Stimulated activated CD4-positive, alpha-beta T cell treated with anti-CD3 and anti-CD28 coated beads, Interleukin-1b, Interleukin-23, amount 100 ng/mL, for 4 hours (primary cell): ENCODE measurements at places on chromosomes 12 and 14.

DNA sequence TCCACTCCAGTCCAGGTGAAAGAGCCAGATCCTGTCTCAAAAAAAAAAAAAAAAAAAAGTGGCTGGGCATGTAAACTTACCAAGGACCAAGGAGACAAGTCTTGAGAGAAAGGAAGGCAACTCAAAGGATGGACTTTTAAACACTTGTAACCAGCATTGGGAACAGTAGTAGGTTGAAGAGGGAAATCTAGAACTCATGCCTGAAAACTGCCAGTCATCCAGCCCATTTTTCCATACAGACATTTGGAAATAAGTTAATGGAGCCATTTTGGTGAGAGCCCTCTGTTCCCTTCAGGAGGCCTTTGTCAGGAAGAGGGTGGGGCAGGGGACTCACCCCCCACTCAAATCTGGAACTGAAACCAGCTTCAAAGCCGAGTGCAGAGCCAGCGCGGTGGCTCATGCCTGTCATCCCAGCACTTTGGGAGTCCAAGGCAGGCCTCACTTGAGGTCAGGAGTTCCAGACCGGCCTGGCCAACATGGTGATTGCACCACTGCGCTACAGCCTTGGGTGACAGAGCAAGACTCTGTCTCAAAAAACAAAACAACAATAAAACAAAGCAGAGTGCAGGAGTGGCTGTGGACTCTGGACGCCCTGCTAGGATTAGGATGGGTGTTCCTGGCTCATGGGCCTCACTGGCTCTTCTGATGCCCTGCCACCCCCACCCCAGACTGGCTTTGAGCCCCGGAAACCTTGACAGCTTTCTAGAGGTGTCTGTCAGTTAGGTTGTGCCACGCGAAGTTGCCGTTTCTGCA is 1.6 kb upstream of the MLXIP start:
- DNase-seq = no peak

DNA sequence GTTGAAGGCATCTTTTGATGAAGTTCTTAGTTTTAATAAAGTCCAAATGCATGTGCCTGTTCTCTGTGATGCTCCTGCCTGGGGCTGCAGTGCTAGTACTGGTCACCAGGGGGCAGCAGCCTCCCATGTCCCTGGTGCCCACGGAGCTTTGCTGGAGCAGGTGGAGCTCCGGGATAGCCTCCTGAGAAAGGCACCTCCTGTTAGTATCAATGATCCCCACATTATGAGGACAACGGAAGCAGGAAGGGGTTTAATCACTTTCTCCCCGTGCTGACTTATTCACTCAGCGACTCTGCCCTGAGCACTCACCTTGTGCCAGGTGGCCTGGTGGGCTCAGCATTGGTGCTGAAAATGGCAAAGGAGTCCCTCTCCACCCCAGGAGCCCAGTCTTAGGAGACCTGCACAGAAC is 123.0 kb upstream of the PZP start:
- peak; percentile 51 for DNase-seq

DNA sequence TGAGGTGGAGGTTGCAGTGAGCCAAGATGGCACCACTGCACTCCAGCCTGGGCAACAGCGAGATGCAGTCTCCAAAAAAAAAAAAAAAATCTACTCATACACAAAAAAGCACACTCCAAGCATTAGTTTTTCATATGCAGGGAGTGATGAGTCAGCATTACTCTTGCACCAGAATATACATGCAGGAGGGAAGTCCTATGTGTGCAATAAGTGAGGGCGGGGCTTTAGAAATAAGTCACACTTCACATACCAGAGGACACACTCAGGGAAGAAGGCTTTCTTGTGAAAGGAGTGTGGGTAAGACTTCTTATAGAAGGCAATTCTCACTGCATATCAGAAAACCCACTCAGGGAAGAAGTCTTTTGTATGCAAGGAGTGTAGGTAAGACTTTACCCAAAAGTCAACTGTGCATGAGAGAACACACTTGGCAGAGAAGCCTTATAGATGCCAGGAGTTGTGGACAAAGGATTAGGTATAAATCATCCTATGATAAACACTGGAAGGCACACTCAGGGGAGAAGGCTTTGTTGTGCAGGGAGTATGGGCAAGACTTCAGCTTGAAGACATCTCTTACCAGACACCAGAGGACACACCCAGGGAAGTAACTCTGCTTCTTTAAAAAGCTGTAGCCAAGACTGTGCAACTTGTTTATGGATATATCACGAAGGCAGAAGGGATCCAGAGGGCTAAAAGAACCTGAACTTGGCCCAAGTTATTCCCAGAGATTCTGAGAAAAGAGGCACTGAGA is 50.5 kb downstream of the ATF7 start:
- no peak for DNase-seq

DNA sequence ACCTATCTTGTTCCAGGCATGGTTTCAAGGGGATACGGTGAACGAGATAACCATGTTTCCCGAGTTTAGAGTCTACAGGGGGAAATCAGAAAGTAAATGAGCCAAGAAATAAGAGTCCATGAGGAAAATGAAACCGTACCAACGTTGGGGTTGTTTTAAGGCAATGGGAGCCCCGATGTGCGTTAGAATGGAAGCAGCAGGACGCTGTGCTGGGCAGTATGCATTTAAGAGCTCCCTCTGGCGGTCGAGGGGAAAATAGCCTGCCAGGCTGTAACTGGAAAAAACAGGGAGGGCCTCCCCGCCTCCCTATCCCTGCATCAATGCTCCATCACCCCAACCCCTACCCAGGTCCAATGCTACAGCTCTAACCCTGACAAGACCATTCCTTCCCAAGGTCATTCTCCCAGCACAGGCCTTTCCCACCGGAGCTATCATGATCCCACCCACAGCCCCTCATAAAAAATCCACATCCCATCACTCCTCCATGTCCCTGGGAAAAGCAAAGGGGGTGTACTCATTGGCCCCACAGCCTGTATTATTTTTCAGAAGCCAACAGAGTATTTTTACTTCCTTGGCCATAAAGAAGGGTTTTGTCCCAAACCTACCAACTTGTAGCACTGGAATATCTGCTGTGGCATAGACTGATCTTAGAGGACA is 226.3 kb upstream of the NOS1 start:
- peak; percentile 4 for DNase-seq

DNA sequence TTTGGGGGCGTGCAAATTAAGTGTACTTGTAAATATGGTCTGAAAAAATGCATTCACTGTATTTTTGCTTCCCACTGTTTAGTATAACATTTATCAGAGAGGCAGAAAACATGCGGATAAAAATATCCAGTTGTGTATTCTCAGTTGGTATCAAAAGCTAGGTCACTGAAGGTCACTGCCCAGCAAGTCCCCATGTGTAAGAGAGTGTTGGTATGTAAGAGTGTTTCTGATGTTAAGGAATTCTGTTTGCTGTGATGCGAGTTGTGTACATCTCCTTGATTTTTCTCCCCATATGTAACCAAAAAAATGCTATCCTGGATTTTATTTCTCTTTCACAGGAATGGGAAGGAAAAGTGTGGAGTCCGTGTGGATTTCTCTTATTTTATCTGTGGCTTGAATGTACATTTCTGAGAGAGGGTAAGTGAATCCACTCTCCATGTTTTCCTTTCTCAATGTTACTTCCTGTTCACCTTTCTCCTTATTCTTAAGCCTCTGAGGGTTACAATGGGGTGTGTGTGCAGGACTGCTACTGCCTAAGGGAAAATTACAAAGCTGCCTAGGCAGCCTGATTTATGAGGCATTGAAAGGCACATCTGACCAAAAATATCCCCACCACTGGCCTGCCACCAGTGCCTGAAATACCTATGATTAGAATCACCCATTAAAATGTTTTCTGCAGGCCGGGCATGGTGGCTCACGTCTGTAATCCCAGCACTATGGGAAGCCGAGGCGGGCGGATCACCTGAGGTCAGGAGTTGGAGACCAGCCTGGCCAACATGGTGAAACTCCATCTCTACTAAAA is 97.9 kb upstream of the USP44 start:
- DNase-seq = no peak

- no peak for DNase-seq
These were observed 650 bp downstream of the GALC start for GRCh38 chr14:87992346-87992717.

DNA sequence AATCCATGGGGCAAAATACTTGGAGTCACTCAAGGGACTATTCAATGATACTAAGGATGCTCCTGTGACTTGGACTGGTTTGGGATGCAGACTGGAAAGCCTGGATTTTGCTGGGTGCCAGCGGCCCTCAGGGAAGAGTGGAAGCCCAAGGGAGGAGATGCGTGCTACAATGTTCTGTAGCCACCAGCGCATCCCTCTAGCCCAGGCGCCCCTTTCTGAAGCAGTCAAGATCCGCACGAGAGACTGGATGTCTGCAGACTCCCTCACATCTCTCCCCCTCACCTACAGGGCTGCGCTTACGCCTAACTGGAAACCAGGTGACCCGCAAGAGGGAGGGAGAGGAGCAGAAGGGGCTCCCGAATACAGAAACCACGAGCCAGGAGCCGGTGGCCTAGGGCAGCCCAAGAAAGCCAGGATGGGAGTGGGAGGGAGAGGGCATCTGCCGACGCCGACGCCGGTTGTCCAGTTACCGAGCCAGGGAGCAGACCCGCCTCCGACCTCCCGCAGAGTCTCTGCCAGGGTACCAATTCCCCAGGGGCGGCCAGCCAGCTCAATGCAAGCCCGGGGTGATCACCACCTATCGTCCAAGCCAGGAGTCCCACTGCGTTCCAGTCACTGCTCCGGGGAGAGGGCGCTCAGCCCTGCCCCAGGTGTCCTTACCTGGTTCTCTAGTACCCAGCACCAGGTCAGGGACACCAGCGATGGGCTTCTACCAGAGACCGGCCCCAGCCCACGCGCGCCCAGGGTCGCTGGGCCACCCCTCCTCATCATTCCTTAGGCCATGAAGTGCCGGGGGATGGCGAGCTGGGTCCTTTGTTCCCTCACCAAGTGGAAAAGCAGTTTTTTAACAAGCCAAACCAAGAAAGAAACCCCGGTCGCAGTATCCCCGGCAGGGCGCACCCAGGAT is 1.2 kb downstream of the NTN4 start:
- DNase-seq = no peak

DNA sequence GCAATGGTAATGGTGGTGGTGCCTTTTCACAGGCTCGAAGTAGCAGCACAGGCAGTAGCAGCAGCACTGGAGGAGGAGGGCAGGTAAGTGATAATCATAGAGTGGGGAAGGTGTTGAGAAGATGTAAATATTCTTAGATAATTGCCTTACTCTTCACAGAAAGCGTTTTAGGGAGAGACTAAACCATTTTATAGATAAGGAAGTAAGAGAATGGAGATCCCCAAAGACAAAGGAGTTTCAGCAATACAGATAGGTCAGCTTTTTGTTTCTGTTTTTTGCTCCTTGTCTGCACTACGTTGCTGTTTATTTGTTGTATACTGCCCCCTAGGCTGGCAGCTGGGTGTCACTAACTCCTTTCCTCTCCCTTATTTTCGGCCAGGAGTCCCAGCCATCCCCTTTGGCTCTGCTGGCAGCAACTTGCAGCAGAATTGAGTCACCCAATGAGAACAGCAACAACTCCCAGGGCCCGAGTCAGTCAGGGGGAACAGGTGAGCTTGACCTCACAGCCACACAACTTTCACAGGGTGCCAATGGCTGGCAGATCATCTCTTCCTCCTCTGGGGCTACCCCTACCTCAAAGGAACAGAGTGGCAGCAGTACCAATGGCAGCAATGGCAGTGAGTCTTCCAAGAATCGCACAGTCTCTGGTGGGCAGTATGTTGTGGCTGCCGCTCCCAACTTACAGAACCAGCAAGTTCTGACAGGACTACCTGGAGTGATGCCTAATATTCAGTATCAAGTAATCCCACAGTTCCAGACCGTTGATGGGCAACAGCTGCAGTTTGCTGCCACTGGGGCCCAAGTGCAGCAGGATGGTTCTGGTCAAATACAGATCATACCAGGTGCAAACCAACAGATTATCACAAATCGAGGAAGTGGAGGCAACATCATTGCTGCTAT is 2.0 kb downstream of the SP1 start:
- DNase-seq = no peak

DNA sequence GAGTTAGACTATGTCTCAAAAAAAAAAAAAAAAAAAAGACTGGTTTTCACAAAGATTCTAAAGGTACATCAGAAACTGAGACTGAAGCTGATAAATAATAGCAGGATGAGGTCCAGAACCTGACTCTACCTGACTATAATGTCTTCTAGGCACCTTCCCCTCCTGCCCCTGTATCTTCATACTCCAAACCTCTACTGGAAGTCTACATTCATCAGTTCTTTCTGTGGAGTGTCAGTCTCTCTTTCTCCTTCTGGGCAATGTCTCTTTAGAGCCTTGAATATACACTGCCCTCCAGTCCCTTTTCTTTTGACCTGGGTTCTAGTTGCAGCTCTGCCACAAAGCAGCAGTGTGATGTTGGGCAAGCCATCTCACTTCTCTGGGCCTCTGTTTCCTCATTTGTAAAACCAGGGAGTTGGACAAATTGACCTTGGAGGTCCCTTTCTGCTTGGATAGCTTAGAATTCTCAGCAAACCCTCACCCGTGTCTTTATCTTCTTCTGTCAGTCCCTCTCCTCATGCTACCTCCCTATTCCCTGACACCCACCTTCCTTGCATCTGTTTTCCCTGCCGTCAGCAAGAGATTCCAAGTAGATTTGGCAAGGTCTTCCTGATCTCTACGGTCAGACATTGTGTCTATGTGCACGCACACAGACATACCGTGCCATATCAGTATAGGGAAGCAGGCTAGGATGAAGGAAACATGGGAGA is 4.3 kb downstream of the NFE2 start:
- DNase-seq = no peak

- no peak for DNase-seq
These were observed 10.7 kb downstream of the GPR19 start for GRCh38 chr12:12685305-12685704.

GRCh38 chr12:50055831-50056638 is 1.4 kb upstream of the ASIC1 start:
- DNase-seq = peak; percentile 45

DNA sequence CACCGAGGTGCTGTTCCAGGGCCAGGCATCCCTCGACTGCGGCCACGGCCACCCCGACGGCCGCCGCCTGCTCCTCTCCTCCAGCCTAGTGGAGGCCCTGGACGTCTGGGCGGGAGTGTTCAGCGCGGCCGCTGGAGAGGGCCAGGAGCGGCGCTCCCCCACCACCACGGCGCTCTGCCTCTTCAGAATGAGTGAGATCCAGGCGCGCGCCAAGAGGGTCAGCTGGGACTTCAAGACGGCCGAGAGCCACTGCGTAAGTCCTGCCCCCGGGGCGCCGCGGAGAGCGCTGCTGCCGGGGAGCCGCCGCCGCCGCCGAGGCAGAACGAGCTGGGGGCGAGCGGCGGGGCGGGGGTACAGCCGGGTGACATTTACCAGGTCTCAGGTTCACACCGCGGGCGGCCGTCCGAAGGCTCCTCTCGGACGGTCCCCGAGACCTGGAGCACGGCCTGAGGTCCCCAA is 1.4 kb downstream of the PLXNC1 start:
- no peak for DNase-seq

GRCh38 chr12:93173178-93173957 is 204.4 kb upstream of the NUDT4 start:
- DNase-seq = no peak

- DNase-seq = no peak
These were observed 276.8 kb downstream of the PCNX1 start for GRCh38 chr14:71183876-71184689.

DNA sequence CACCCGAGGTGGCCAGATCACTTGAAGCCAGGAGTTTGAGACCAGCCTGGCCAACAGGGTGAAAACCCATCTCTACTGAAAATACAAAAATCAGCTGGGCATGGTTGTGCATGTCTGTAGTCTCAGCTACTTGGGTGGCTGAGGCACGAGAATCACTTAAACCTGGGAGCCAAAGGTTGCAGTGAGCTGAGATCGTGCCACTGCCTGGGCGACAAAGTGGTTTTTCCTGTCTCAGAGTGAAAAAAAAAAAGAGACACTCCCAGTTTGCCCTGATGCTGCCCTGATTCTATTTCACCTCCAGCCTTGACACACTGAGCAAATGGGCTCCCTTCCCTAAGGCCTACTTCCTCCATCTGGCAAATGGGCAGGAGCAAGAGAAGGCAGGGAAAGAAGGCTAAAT is 28.5 kb upstream of the PLEK2 start:
- no peak for DNase-seq
